ENCODE measurements at places on chromosomes 11 and 22. TPM values are rescaled to one million over a fixed set of nuclear protein-coding genes. Genes with fewer than 3 reads are reported as not detected.

GRCh38 chr11:65572356-65573051 is at the start of gene FAM89B:
TSS of gene FAM89B (plus strand) at chr11:65572538. CDS start at chr11:65572670, 132 bp downstream.
- peak; percentile 85 for DNase-seq

SCGB1D2 gene
- not detected for total RNA-seq

GRCh38 chr11:66317723-66318599 is 1.1 kb upstream of the CD248 start:
- no peak for DNase-seq

DNA sequence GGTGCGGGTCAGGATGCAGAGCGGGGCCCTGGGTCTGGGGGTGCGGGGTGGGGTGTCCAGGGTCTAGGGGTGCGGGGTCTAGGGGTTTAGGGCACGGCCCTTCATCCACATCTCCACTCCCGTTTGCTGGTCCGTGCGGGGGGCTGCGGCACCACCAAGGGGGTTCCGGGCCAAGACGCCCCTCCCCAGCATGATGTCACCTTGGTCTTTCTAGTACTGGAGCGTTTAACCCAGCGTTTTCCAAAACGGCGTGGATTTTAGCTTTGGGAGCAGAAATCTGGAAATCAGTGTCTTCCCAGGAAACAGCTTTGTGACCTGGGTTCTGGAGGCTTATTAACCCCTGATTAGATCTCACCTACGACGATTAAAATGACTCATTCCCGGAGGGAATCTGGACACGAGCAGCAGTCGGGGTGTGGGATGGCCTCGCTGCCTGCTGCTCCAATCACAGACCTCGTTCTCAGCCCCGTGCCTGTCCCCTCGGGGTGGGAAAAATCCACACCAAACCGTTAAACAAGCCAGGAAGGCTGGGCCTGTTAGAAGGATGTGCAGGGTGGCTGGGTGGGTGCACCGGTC is 759 bp downstream of the AP2A2 start:
- DNase-seq, result peak; percentile 86

- DNase-seq, result no peak
Measured at GRCh38 chr11:70628855-70629844, 230.8 kb downstream of the CTTN start.

- no peak for DNase-seq
Measured at GRCh38 chr11:46038529-46038928, 82.7 kb downstream of the PHF21A start.

DNA sequence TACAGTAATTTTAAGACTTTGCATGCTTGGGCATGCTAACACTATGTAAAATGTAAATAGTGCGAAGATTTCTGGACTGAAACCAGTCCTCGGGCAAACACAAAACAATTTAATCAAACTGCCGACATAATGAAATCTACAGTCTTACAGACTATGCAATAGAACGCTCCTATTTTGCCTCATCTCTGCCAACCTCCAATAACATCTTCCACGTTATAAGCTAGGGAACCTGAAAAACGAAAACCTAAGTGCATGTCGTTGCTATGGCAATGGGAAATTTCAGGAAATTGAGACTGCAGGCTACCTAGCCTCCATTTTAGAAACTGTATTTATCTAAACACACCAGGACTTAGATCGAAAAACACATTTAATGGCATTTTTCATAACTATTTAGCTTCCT is 1.1 kb downstream of the CSTF3 start:
- peak; percentile 71 for DNase-seq

DNA sequence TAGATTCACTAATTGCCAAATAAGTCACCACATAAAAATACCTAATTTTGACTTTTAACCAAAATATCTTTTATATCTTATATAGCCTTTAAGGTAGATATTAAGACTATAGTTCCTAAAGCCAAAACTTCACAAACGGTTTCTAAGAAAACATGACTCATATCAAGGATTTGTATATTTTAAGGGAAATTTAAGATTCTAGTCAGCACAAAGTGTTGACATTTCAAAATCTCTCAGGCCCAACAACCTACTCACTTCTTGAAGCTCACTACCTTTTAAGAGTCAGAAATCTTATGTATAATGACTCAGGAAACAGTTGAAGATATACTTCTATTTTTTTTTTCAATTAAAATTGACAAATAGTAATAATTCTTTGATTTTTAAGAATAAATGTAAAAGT is 221.9 kb downstream of the SBF2 start:
- peak; percentile 44 for DNase-seq

GRCh38 chr22:23563111-23563510 is 17.0 kb downstream of the IGLL1 start:
- no peak for DNase-seq

- no peak for DNase-seq
Measured at GRCh38 chr11:57787006-57787604, 25.5 kb downstream of the CTNND1 start.

GRCh38 chr11:115941481-115941993 is 437.3 kb upstream of the CADM1 start:
- DNase-seq, result peak; percentile 98

DNA sequence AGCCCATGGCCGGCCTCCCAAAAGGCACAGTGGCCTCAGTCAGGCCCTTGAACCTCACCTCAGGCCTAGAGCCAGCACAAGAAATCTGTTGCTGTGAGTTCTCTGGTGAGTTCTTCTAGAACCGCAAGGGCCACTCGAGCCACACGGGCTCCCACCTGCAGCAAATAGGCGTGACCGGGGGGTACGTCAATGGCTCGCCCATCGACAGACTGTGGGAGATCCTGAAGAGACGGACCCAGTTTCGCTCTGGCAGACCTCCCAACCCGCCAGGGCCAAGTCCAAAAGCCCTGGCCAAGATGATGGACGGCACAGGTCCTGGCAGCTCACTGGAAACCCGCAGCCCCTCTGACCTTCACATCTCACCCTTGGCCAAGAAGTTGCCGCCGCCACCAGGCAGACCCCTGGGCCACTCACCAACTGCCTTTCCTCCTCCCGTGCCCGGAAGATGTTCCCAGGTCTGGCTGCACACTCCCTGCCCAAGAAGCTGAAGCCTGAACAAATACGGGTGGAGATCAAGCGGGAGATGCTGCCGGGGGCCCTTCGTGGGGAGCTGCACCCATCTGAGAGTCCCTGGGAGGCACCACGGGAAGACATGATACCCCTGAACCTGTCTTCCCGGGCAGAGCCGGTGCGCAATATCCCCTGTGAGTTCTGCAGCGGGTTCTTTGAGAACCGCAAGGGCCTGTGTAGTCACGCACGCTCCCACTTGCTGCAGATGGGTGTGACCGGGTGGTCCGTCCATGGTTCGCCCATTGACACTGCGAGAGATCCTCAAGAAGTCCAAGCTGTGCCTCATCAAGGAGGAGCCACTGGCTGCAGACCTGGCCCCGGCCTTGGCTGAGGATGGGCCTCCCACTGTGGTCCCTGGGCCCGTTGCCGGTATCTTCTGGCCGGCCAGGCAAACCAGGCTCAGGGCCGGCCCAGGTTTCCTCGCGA is 544.2 kb upstream of the CCDC179 start:
- DNase-seq, result no peak

DNA sequence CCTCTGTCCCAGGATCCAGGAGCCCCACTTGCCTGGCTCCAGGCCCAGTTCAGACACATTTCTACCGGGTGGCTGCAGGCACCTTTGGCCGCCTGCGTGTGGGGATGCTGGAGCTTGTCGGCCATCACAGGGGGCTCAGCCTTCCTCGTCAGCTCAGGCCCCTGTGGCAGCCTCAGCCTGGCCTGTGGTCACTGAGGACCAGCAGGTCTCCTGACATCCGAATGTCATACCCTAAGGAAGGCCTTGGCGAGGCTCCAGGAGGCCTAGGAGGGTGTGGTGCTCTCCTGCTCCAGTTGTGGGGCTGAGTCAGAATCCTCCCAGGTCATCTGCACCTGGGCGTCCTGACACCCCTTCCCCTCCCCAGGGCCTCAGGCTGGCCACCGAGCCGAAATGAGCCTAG is 14.9 kb upstream of the SOX10 start:
- peak; percentile 12 for DNase-seq

GRCh38 chr11:105100206-105100605 is 39.4 kb downstream of the CARD18 start:
- peak; percentile 39 for DNase-seq

C22orf23 gene
- 0.05 TPM for total RNA-seq

DNA sequence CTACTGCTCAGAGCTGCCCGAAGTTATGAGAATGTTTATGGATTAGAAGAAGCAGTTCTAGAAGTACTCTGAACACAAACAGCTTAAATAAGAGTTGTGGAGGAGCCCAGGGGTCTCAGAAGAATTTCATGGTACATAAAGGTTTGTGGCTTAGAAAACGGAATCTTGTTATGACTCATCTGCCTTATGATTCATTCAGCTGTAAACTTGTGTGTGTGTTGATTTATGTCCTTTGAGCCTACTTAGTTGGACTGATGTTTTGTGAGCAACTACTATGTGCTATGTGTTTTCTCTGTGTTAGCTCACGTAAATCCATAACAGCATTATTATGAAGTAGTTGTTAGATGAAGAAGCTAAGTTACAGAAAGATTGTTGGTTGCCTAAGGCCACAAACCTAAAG is 203.7 kb downstream of the PGR start:
- DNase-seq, result peak; percentile 86

DNA sequence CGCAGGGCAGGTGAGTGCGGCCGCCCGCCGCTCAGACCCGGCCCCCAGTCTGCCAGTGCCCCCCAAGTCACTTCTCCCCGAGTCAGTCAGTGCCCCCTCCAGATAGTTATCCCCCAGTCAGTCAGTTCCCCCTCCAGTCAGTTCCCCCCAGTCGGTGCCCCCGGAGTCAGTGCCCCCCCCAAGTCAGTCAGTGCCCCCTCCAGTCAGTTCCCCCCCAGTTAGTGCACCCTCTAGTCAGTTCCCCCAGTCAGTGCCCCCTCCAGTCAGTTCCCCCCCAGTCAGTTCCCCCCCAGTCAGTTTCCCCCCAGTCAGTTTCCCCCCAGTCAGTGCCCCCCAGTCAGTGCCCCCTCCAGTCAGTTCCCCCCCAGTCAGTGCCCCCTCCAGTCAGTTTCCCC is 411 bp downstream of the PPP6R2 start:
- DNase-seq, result no peak
